K562 (cell line): ENCODE measurements at places on chromosomes 13 and 19. TPM values are rescaled to one million over a fixed set of nuclear protein-coding genes. Genes with fewer than 3 reads are reported as not detected.

DNA sequence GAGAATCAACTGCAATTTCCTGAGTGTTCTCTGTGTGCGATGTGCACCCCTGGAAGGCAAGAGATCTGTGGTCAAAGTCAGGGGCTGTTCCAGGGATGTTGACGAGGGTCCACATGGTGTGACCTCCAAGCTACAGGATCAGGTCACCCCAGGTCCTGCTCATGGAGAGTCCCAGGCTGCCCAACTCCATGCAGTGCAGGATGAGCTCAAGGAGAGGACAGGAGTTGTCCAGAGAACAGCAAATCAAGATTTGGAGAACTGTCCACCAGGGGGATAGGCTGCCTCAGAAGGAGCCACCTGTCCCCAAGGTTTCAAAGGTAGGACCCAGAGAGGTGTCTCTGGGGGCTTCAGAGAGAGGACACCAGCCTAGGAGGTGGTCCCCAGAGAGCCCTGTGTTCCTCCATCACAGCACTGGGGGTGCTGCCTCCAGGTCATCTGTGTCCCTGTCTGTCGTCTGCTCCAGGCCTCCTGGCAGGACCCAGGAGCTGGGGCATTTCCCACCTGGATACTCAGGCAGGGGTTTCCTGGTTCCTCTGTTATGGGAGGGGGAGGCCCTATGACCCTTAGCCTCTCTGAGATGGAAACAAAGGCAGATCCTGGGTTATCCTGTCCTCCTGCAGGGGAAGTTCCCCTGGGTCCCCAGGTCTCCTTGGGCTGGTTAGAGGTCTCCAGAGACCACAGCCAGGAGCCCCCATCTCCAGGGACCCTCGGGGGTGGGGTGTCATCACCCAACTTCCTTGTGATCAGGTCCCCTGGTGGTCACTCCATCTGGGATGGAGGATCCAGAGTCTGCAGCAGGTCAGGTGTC lies 2.1 kb upstream of the CEACAM7 start:
- no peak for DNase-seq
- H3K27ac ChIP-seq = no peak overlapping the region
- H3K4me3 ChIP-seq = no peak overlapping the region

DNA sequence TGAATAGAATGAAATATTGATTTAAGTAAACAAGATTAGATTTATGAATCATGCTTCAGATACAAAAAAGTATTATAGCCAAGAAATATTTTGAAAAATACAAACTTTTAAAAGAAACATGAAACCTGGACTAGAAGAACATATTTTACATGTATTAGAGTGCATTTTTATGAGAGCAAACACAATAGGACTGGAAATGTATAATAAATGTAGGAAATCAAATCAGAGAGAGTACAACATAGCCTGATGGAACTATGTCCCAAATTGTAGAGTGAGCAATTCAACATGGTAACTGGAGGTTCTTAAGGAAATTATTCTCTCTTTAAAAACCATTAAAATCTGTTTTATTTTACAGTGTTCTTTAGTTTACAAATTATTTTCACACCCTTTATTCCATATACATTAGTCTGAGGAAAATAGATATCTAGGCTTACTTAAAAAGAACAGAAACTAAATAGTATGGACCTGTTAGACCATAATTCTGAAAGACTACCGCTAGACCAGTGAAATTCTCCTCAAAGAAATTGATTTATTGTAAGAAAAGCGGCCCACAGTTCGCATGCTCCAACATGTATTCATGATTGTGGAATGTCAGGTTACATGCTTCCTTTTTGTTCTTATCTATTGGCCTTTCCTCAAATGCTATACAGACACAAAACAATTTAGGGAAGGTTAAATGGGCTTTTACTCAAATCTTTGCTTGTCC lies 1526.5 kb upstream of the SLC10A2 start:
- H3K4me1 ChIP-seq = no peaks in the 10 kb centered on the region
- H3K27ac ChIP-seq = no peak overlapping the region
- no peaks in the 10 kb centered on the region for H3K36me3 ChIP-seq
- no peaks in the 10 kb centered on the region for H3K27me3 ChIP-seq
- DNase-seq = no peak

GRCh38 chr13:27280841-27281240 lies 10.2 kb downstream of the RASL11A start:
- H3K27ac ChIP-seq = no peak overlapping the region
- H3K4me1 ChIP-seq = no peaks in the 10 kb centered on the region; the same call in 1 of the 2 replicates
- no peaks in the 10 kb centered on the region for H3K36me3 ChIP-seq

DNA sequence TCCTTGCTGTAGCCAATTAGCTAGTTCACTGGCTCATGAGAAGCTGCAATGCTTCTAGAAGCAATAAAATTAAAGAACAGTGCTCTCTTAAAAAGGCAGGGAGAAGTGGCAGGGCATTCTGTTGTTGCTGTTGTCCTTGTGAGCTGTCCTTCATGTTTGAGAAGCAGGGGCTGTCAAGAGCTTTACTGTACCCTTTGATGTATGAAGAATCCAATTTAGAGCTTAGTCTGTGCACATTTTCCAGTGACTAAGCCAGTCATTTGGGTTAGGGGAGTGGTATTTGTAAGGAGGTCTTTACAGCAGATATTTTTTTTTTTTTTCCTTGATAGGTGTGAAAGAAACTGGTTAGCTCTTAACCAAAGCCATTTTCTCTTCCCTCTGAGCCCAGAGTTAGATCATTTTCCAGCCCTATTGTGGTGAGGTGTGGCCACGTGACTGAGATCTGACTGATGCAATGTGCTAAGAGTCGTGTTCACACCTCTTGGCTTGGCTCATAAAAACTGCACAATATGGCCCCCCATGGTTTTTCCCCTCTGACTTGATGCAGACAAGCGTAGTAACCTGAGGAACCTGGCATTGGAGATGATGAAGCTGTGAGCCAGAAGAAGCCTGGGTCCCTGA lies 309.6 kb upstream of the TMTC4 start:
- H3K4me3 ChIP-seq = no peak overlapping the region
- H3K4me1 ChIP-seq = no peaks in the 10 kb centered on the region

Gene FAM32A
- total RNA-seq = 44.9 and 45.9 TPM in 2 replicates
